ENCODE measurements at places on chromosomes 1 and 21. TPM values are rescaled to one million over a fixed set of nuclear protein-coding genes. Genes with fewer than 3 reads are reported as not detected.

The LIPI gene
- total RNA-seq, result not detected

The LCE1D gene
- not detected for total RNA-seq

The NBPF19 gene
- 3.1 TPM for total RNA-seq

The ZFP69B gene
- 3.9 TPM for total RNA-seq

The HCRTR1 gene
- total RNA-seq, result 1.3 TPM

Data from vein endothelial cell (primary cell).